ENCODE measurements at places on chromosomes 7 and 10.

GRCh38 chr7:1939434-1940401 is 269.6 kb downstream of the ELFN1 start:
- DNase-seq = no peak

DNA sequence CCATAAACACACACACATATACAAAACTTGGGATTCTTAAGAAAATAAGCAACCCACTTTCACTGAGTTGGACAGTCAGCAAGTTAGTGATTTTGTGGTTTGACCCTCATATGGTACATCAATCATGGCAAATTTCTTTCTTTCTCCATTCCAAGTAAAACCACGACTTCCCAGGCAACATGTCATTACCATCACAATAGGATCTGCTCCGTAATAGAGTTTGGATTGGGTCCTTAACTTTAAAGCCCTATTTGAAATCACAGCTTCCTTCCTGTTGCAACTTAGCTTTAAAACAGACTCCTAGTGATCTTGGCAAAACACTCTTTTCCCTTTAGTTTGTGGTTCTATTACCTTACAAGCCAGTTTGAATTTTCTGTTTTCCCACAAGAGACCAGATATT is 483.6 kb downstream of the INHBA start:
- DNase-seq = no peak

- no peak for DNase-seq
Measured at GRCh38 chr10:110150046-110150445, 57.4 kb upstream of the MXI1 start.

DNA sequence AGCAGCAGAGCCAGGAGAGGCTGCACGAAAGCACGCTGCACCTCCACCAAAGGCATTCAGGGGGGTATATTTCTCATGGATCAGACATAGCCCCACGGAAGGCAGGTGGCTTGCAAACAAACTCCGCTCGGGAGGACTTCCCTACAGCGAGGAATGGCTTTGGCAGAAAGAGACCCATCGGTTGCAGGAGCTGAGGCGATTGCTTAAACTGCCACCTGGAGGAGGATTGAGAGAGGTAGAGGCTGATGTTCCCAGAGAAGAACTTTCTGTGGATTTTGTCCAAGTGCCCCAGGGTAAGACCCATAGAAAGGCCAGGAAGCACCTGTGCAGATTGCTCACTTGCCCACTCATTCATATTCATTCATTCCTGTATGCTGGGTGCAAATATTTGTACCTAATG is 89.1 kb downstream of the NEUROD6 start:
- no peak for DNase-seq

DNA sequence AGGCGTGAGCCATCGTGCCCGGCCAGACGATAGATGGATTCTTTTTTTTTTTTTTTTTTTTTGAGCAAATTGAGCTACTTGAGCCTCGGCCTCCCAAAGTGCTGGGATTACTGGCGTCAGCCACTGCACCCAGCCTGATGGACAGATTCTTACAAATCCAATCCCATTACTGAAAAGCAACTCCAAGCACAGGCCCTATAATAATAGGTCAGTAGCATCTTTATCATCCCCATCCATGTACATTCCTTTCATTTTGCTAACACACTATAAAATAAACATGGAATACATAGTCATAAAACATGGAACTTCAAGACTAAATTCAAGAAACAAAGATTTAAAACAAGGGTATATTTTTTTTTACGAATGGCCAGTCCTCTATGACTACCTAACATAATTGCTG is 16.0 kb upstream of the RSBN1L start:
- no peak for DNase-seq

- DNase-seq = no peak
Measured at GRCh38 chr10:19111501-19112267, 63.1 kb downstream of the MALRD1 start.

DNA sequence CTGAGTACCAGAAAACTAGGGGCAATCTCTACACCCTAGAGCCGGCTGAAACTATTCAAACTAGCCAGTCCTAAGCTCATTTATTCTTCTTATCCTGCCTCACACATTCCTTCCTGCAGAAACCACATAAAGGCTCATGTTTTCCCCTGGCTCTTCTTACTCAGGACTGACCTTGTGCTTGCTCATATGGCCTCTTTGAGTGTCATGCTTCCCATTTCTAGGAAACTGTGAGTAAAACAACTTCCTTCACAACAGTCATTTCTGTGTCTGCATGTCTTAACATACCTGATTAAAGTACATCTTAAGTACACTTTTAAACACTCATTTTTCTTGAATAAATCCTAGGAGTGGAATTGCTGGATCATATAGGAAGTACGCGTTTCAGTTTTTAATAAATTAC is 52.3 kb upstream of the KIAA1217 start:
- DNase-seq = no peak

- DNase-seq = no peak
Measured at GRCh38 chr10:119401671-119402395, 140.7 kb downstream of the RGS10 start.

DNA sequence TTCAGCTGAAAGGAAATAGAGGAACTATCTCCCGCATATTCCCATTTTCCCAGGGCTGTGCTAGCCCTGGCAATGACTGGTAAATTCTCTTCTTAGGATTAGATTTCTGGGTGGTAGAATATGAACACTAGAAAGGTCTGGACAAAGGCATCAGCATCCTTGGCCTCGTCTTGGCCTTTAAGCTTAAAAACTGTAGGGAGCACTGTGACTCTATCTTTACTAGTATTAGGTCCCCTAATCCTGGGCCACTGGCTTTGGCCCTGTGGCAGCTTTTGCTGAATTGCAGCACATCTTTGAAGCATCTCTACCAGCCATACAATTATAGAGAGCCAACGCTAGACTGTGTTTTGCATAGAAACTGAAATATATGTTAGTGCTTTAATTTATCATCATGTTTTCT is 41.5 kb upstream of the EBLN1 start:
- DNase-seq = no peak

GRCh38 chr7:149063476-149063875 is 27.0 kb downstream of the ZNF786 start:
- DNase-seq = no peak

DNA sequence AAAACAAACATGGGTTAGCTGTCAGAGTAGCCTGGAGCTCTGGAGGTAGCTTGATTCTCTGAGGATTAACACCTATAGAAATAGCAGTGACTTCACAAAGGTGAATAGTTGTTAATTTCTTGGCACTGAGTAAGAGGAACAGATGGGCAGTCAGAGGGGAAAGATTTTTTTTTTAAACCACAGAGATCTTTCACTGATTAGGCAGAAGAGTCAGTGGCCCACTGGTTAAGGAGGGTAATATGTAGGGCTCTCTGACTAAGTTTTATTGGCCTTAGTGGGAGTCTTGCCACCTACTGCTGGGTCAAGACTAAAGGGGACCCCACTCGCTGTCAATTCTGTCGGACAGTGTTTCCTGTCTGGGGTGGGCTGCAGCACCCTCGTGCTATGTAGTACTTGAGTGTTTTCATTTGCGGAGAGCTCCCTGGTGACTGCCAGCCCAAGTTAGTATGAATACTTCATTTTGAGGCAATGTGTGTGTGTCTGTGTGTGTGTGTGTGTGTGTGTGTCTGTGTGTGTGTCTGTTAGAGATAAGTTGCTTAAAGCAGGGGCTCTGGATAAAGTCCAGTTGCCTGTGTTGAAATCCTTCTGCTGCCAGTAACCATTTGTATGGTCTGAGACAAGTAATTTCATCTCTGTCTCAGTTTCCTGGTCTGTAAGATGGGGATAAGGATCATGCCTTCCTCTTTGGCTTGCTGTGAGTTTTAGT is 145.2 kb downstream of the ARID5B start:
- no peak for DNase-seq

DNA sequence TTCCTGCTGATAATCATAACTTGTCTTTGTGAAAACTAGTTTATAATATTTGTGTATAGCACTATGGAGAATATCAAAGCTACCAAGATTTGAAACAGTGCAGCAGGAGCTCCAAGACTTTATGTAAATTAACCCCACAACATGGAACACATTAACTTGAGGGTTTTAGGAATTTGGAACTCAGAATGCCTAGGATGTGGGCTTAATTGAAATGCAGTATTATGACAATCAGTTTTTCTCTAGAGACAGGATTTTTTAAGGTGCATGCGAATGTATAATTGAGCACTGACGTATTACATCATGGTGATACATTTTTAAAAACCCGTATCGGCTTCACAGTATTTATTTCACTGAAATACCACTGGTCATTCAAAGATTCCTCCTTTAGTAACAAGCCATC is 313.1 kb upstream of the DGKB start:
- DNase-seq = no peak

- DNase-seq = no peak
Measured at GRCh38 chr10:132724446-132724845, 61.5 kb downstream of the NKX6-2 start.

- DNase-seq = no peak
Measured at GRCh38 chr10:114811862-114812261, 9.7 kb upstream of the FHIP2A start.

DNA sequence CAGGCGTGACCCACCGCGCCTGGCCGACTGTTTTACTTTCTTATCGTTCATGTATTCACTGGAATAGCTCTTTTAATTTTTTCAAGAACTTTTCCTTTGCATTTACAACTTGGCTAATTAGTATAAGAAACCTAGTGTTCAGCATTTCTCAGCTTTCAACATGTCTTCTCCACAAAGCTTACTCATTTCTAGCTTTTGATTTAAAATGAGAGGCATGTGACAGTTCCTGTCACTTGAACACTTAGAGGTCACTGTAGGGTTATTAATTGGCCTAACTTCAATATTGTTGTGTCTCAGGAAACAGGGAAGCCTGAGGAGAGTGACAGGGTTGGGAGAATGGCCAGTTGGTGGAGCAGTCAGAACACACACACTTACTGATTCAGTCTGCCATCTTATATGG is 125.1 kb upstream of the GPR22 start:
- no peak for DNase-seq

GRCh38 chr10:22002591-22003176 is 846 bp downstream of the DNAJC1 start:
- no peak for DNase-seq

DNA sequence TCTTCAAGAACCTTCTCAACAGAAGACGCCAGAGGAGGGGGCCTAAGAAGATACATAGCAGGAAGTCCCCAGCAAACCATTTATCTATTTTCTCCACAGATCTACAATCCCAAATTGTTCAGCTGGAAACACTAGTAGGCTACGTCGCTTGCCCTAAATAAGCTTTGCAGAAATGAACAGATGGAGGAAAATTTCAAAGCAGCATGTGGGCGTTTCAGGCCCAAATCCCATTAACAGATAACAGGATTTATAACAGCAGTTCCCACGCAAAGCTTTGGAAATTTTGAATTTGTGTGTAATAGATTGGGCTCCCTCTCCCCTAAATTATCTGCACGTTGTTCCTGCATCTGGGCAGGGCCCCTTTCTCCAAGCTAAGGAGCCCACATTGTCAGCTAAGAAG is 60.6 kb upstream of the FRMD4A start:
- DNase-seq = no peak

DNA sequence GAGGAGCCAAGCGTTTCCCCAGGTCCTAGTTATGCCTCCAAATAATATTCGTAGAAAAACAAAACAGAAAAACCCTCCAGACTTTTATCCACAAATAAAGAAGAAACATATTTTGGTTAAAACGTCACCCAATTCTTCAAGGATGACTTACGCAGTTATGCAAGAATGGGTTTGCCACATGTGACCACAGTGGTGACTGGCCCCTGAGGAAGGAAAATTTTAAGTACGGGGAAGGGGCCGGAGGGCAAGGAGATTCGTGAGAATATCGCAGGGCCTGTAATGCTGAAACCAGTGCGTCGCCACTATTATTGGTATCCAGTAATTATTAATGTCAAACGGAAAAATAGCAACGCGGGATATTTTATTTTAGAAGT is 537 bp upstream of the MRPS24 start:
- DNase-seq = no peak

All from activated CD4-positive, CD25-positive, alpha-beta regulatory T cell treated with anti-CD3 and anti-CD28 coated beads, Interleukin-2, amount 50 U/mL, for 16 hours (primary cell).